NCI-H1105 (cell line): ENCODE measurements at places on chromosomes 12 and 14.

- DNase-seq: no peak
Observed at GRCh38 chr14:76881348-76881747, 55.1 kb downstream of the LRRC74A start.

DNA sequence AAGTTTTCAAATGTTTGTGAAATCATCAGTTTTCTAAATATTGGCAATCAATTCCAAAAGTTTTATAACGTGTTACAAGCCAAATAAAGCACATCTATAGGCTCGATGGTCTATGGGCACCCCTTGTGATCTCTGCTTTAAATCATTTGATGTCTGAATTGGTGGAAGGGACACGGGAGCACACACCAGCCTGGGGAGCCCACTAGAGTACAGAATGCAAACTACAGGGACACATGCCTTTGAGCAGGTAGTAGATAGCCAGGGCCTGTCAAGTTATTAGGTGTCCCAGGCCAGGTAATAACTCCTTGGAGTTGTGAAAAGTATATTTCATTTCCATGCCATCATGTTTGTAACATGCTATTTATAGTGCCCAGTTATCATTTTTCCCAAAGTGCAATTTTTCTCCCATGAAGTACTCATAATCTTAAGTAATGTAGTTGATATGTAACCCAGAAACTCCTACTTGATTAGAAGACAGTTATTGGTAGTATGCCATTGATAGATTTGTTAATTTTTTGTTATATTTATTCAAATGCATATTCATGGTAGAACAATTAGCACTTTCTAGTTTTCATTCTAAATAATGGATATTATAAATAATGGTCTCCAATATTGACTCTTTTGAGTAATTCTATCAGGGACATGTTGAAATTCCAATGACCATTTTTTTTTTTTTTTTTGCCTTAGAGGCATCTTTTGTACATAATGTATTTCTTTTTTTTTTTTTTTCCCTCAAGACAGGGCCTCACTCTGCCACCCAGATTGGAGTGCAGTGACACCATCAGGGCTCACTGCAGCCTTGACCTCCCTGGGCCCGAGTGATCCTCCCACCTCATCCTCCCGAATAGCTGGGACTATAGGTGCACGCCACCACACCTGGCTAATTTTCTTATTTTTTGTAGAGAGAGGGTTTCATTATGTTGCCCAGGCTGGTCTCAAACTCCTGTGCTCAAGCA lies 96.9 kb upstream of the FGD4 start:
- peak; percentile 14 for DNase-seq

DNA sequence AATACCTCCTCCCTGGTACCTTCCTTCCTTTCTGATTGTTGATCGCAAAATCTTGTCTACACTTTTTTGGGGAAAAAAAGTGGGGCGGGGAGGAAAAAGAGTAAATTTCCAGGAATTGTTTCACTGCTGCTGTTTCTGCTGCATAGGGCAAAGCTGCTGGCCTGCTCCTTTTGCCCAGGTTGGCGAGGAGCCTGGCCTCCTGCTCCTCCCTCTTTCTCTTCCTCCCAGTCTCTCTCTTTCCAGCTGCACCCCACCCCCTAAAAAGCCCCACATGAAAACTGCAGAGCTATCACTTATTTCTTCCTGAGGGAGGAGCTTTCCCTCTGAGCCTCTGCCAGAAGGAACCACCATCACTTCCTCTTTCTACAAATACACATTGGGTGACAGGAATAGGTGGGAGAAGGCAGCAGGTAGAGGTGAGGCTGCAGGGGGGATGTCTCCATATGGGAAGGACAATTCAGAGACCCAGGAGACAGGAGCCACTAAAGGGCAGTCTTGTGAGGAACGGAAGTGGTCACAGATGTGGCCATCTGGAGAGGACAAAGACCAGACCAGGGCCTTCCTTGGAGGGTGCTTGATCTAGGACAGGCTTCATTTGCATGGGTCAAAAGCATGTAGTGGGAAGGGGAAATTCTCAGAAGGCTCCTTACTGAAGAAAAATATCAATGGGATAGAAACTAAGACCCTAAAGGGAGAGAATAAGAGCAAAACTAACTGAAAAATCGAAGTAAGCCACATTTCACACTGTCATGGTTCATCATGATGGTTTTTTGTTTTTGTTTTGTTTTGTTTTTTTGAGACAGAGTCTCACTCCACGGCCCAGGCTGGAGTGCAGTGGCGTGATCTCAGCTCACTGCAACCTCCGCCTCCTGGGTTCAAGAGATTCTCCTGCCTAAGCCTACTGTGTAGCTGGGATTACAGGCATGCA lies 14.8 kb downstream of the ZBTB39 start:
- DNase-seq: no peak

DNA sequence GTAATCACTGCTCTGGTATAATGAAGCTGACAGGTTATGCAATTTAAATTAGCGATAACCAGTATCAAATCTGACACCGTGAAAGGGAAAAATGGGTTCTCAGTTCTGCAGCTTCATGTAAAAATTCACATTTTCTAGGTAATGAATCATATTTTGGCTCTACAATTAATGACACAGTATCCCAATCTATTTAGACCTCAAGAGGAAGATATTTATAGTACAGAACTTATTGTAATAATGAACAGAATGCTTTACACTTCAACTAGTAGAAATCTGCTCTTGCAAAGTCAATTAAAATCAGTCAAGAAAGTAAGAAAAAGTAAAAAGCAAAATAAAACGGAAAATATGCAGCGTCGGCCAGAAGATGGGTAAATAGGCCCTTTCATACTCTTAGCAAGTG lies 24.3 kb downstream of the SEL1L start:
- DNase-seq: no peak

DNA sequence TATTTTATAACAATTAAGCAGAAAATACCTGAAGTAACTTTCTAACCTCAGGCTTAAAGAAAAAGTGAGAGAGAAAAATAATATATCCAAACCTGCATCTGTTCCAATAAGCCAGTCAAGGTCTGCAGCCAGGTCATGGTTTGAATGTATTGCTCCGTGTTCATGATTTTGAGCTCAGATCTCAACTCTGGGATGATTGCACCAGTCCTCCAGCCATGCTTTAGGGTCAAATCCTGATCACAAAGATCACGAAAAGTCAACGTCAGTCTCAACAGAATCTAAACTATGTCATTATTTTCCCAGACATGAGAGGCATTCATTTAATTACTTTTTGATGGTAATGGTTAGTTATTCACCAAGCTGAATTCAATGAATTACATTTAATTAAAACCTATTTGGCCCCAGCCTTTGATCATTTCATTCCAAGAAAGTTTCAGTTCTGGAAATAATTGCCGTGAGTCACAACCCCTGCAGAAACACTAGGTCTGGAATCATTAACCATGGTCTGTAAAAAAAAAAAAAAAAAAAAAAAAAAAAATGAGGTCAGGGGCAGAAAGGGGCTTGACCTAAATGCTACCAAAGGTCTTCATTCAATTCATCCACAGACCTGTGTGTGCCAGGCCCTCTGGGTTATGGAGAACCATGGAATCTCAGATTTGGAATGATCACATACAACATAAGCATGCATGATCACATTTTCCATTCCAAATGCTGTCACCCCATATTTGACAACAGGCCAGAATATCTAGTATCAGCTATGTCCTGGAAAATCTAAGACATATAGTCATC lies 55.6 kb downstream of the NT5DC3 start:
- DNase-seq: no peak

GRCh38 chr14:86510491-86510890 lies 980.5 kb downstream of the FLRT2 start:
- DNase-seq: no peak

DNA sequence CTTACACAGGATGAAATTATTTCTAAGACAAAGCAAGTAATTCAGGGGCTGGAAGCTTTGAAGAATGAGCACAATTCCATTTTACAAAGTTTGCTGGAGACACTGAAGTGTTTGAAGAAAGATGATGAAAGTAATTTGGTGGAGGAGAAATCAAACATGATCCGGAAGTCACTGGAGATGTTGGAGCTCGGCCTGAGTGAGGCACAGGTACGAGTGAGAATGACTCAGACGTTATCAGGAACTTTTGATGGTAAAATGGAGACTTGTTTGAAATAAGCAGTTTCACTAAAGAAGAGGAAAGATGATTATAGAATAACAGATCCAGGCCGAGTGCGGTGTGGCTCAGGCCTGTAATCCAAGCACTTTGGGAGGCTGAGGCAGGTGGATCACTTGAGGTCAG lies 25.6 kb downstream of the KLC1 start:
- no peak for DNase-seq

DNA sequence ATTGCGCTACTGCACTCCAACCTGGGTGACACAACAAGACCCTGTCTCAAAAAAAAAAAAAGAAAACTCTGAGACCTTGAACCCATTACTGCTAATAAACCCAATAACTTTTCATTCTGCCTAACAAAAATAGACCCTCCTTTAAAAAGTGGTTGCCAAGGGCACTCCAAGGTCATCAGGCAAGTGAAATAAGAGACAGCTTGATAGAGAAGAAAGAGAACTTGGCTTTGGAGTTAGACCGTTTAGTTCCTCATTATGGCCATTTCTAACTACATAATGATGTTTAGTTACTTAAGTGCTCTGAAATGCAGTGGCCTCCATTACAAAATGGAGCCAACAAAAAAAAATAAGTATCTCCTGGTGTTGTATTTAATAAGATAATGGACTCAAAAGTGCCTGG lies 55.9 kb downstream of the PHLDA1 start:
- peak; percentile 48 for DNase-seq

DNA sequence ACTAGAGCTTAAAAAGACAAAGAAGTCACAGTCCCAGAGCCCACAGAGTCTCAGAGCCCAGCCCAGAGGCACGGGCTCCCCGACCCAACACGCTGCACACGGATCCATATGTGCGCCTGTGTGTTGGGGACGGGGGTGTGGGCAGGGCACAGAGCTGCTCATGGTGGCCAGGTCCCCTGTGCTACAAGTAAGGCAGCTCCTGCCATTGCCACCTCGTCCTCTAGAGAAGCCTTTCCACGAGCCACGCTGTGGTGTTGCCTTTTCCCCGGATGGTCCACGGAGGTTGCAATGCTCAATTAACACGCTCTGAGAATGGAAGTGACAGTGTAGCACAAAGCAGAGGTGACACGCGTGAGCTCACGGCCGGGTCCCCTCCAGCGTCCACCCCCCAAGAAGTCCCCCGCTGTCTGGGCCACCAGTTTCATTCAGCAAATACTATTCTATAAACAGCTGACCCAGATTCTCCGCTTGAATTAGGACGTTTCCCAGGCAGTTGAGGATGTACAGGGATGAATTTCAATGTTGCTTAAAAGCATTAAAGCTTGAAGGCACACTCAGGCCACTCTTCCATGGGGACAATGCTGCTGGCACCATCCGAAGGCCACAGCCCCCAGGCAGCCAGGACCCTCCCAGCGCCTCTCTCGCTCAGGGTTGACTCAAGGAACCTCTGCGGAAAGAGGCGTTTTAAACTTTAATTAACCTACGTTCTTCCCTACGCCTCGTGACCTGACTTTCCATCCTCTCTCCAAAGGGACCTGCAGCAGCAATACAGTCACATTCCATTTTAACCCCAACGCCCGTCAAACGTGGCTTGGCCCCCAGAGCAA lies 22.7 kb upstream of the EIF5 start:
- DNase-seq: no peak

- no peak for DNase-seq
Observed at GRCh38 chr14:80419345-80419744, 208.0 kb upstream of the DIO2 start.

GRCh38 chr12:25455696-25456095 lies 97.4 kb downstream of the LMNTD1 start:
- no peak for DNase-seq

GRCh38 chr12:106247674-106248311 lies at the start of gene CKAP4:
Gene CKAP4, minus strand, starts transcription at chr12:106248020. Its CDS starts 169 bp downstream, at chr12:106247851.
- peak; percentile 78 for DNase-seq

GRCh38 chr14:26415618-26416123 lies 182.2 kb downstream of the NOVA1 start:
- DNase-seq: no peak

DNA sequence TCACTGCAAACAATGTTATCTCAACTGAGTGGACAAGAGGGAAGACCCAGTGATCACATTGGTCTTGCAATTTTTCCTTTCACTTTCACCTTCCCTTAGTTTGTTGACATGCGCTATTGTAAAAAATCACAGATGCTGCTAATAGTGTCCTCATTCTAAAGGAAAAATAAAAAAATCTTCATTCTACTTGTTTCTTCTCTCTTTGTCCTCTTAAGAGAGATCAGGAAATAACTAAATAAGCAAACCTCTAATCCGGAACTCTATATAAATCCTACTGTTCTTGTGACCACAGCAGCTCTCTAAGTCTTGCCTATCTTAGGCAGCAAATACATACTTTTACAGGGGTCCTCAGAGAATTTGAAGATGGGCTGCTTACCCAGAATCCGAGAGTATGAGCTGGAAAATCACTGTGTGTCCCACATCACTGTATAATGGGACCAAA lies 257.7 kb downstream of the NAV3 start:
- no peak for DNase-seq

DNA sequence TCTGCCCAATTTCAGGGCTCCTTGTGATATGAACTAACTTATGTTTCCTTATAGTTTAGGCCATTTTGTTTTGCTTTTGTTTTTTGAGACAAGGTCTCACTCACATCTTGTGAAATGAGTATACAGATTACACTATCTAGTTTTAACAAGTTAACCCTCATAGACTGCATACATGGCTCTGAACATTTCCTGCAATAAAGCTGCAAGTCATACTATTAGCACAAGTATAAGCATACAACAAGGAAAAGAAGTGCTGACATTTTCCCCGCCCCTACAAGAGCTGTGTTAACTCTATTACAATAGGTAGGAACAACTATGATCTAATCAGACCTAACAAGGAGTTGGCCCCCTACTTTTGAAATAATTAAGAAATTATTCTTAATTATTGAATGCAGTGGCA lies 35.9 kb downstream of the CCDC177 start:
- no peak for DNase-seq

DNA sequence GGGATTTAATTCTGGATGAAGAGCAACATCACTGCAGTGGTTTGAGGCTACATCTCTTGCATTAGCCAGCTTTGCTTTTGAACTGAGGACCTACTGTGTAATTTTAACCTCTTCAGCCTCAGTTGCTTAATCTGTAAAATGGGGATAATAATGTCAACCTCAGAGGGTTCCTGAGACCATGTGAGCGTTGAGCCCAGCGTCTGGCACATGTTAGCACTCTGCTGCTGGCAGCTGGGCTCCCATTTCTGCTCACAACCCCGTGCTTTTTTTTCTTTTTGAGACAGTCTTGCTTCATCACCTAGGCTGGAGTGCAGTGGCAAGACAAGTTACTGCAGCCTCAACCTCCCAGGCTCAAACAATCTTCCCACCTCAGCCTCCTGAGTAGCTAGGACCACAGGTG lies 31.6 kb downstream of the TESC start:
- DNase-seq: no peak

DNA sequence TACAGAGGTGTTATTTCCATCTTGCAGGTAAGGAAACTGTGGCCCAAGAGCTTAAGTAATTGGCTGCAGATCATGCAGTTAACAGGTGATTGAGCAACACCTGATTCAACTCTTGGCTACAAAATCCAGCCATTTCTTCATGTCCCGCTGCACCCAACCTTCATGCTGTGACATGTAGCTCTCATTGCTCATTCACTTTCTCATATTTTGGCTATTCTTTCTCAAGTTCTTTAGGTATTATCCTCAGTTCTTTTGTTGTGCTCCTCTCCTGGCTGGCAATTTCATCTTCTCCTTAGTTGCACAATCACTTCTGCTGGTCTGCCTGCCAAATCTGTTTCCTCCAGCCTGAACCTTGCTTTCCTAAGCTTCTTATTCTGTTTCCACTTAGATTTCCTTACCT lies 300.8 kb downstream of the SSPN start:
- DNase-seq: no peak
